ENCODE measurements at places on chromosomes 6 and 20. TPM values are rescaled to one million over a fixed set of nuclear protein-coding genes. Genes with fewer than 3 reads are reported as not detected.

- no peak for DNase-seq
Measured at GRCh38 chr6:159390381-159390780, 221.2 kb downstream of the FNDC1 start.

Gene OLIG3
- total RNA-seq = not detected

Gene MATN4
- not detected for total RNA-seq

- DNase-seq = no peak
Measured at GRCh38 chr6:13712599-13712898, 914 bp upstream of the RANBP9 start.

Gene SIRPD
- total RNA-seq = 0.42 TPM

Gene RAB5IF
- 109 TPM for total RNA-seq

DNA sequence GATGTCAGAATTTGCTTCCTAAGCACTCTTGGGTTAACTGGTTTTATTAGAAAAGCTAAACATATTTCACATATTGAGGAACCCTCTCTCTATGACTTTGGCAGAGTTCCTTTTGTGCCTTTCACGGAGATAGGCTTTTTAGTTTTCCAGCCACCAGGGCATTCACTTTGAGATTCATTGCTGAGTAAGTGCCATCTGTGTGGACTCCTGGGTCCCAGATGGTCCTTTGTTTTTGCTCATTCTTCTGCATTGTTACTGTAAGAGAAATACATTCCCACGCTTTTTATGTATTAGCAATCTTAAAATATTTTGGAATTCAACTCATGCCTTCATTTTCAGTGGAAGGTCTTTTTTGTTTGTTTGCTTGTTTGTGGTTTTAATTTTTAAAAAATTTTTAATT lies 76.3 kb upstream of the PHACTR2 start:
- no peak for DNase-seq

DNA sequence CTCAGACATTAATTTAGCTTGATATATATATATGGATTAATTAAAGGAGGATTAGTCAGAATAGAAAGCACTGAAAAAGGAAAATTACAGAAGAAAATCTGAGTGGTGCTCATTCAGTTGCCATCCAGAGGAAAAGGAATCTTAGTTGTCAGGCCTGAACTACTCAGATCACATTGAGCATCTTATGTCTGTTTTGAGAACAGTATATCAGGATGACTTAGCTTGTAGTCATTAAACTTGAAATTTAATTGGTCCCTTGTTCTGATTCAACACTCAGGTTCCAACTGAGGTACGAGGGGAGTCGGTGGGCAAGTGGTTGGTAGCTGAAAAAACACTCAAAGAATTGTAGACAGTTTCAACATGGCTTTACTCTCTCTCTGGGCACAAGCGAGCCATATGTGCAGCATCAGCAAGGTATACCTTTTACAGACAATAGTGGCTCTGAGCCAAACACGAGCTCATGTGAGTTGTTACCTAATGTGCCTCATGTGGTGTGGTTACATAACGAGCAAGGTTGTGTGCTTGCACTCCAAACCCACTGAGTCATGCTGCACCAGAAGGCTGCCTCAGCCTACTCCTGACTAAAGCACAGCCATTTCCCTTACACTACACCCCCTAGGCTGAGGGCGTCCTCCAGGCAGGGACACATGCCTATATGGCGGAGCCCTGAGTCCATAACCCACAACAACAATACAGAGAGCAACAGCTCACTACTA lies 73.0 kb upstream of the HMGN3 start:
- DNase-seq = no peak

Gene CALHM4
- total RNA-seq = not detected

Measured in mesenteric fat pad (tissue), 1 donor.